Umbilical cord (tissue), 2 donors: ENCODE measurements at places on chromosomes 3 and 15. TPM values are rescaled to one million over a fixed set of nuclear protein-coding genes. Genes with fewer than 3 reads are reported as not detected.
A peak's percentile ranks its signal among the peaks of the same experiment; 100 is the strongest.

GRCh38 chr3:183489455-183490210 is 61.2 kb upstream of the MCF2L2 start:
- DNase-seq: peak; percentile 34

- no peak for DNase-seq
These were observed 41.6 kb upstream of the CNOT10 start for GRCh38 chr3:32643354-32643753.

DNA sequence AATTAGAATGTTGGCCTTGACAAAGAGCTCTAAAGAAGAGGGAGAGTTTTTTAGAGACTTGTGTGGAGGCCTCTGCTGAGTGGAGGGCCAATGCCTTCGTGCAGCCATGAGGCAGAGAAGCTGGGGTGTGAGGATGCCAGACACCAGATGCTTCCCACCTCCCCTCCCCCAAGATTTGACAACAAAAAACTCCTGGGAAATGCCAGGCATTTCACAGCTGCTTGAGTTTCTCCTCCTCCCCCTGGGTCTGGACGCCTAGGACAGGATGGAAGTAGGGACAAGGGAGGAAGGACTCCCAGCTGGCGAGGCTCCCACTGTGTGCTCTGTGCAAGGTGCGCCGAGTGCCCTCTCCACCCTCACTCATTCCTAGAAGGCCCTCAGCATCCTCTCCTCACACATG is 20.1 kb downstream of the TGM4 start:
- DNase-seq: no peak

DNA sequence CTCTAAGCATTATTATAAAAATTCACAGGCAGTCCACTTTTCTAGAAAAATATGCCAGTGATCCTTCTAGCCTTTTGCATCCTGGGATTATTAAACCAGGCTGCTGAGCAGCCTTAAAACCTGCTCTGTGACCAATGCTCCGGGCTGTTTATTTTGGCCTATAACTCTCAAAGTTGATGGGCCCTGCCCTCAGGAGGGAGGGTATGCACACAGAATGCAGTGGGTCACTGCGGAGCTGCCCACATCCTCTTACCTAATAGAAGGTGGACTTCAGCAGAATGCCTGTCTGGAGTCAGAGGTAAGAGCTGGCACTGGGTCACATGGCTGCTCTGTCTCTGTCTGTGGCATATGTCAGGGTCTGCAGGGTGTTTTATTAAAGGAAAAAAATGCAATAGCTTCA is 26.0 kb downstream of the CPNE4 start:
- DNase-seq: no peak

- no peak for DNase-seq
These were observed 95.1 kb upstream of the TNFAIP8L3 start for GRCh38 chr15:51189669-51190385.

GRCh38 chr3:71486831-71487230 is 96.7 kb downstream of the FOXP1 start:
- DNase-seq: no peak

GRCh38 chr3:80677796-80678195 is 910.0 kb upstream of the ROBO1 start:
- DNase-seq: peak; percentile 3

DNA sequence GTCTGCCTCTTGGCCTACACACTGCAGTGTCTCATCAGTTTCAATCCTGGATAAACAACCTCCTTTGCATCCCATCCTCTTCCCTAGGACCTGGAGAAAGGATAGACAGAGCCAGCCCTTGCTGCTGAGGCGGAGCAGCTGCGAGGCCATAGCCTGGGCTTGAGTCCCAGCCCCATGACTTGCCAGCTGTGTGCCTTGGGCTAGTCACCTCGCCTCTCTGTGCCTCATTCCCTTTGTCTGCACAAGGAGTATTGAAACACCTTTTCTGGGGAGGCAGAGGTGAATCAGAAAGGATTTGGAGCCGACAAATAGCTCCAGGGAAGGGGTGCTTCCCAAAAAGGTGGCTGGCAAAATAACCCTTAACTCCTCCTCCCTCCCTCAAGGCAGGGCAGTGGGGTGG is 65.0 kb upstream of the SLC6A1 start:
- no peak for DNase-seq

DNA sequence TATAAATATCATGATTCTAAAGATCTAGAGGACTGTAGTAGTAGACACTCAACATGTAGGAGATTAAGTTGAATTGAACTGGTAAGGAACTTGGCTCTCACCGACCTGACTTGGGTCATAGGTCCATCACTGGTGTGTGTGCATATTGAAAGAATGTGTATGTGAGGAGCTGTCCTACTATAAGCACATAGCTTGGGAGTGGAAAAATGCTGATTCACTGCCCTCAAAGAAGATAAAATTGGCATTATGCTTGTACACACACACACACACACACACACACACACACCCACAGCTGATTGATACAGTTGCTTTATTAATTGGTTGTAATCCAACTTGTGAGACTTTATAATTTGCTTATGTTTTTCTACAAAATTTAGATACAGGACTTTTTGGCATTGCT is 411.0 kb upstream of the NR2F2 start:
- no peak for DNase-seq

DNA sequence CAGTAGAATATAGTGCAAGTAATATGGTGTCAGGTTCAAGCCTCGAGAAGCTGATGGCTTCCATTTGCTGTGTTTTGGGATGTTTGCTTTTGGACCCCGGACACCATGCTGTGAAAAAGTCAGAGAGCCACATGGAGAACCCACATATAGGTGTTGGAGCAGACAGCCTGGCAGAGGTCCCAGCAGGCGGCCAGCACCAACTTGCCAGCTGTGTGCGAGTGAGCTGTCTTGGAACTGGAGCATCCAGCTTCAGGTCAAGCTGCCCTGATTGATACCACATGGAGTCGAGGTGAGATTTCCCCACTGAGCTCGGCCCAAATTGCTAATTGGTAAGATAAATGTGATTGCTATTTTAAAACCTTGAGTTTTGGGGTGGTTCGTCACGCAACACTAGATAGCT is 185.7 kb upstream of the TBL1XR1 start:
- no peak for DNase-seq

The LEKR1 gene
- total RNA-seq: 8.4 TPM

The DNAH1 gene
- total RNA-seq: 2.9 TPM

The CFAP20DC gene
- total RNA-seq: 9.4 TPM

The SLC22A13 gene
- 0.48 TPM for total RNA-seq

The PTX3 gene
- total RNA-seq: 33.0 TPM

The FETUB gene
- 1.2 TPM for total RNA-seq

The SLC9C1 gene
- 4.1 TPM for total RNA-seq
